ENCODE measurements at places on chromosomes 6 and 20. TPM values are rescaled to one million over a fixed set of nuclear protein-coding genes. Genes with fewer than 3 reads are reported as not detected.
A peak's percentile ranks its signal among the peaks of the same experiment; 100 is the strongest.

Gene SIRPD
- not detected for total RNA-seq

Gene MACROD2
- total RNA-seq = 3.2 TPM

Gene WFDC9
- not detected for total RNA-seq

Gene CST5
- not detected for total RNA-seq

Gene BPIFA1
- total RNA-seq = not detected

Gene RGS17
- 2.2 TPM for total RNA-seq

Gene ADGRB3
- total RNA-seq = 1.5 TPM

Gene LINC00237
- not detected for total RNA-seq

Gene SCRT2
- total RNA-seq = not detected

Gene NHSL1
- total RNA-seq = 17.2 TPM

Gene L3MBTL1
- total RNA-seq = 11.2 TPM

Gene SMIM26
- total RNA-seq = 37.9 TPM

DNA sequence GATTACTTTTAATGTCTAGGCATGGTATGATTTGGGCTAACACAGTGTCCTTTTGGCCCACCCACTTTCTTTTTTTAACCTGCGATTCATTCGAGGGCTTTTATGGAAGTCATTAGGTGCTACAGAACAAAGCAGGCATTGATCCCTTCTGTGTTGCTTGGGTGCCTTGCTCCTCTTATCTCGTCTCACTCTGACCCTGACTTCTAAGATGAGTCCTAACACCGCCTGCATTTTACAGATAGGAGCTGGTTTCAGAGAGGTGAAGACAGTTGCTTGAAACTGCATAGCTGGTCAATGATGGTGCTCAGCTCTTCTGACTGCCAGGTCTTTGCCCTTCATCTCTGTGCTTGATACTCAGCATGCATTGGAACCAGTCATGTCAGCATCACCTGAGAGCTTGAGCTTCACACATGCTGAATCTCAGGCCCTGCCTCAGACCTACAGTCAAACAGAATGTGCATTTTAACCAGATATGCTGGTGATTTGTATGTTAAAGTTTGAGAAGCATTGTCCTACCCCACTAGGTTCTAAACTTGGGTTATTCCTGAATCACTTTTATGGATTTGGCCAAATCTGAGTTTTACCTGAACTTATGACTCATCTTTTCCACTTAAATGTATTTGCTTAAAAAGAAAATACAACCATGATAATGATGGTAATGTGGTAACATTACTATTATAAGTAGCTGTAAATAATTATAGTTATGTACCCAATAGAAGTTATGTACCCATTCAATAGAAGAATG, 142.3 kb downstream of the PLCB4 start:
- DNase-seq = no peak

DNA sequence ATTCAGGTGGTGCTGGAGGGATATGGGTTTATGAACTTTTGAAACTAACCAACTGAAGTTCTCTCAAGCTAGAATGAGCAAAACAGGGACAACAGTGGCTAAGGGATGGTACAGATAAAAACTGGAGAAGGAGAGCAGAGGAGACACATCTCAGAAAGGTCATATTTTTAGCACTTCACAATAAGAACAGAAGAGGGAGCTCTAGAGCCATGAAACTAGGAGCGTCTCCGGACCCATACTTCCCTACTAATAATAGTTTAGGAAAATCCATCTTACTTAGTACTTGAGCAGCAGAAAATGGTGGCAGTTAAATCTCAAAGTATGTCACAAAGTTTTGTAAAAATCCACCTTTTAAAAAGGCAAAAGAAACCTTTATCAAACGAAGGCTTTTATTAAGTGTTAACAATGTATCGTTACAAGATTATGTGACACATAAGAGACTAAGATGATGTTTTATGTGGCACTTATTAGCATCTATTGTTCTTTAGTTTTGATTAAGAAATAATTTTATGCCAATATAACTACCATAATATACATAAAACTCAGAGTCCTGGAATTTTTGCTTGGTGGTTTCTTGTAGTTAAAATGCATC, 278.6 kb downstream of the TBC1D32 start:
- DNase-seq = no peak

- no peak for DNase-seq
Measured at GRCh38 chr6:1406306-1407072, 17.1 kb downstream of the FOXF2 start.

DNA sequence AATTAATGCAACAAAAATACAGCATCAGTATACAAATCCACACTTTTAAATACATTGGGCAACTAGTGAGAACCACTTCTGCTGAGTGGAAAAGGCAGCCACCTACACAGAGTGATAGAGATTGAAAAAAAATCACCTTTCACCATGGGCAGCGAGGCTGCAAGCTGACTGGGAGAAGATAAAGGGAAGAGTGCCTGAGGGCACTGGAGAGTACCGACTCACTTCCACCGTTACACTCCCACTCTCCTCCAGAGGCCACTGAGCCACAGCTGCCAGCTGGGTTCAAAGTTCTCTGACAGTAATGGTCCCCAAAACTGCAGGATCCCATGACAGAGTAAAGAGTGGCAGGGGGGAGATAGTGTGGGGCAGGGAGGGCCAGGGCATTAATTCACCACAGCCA, 24.1 kb downstream of the PXT1 start:
- no peak for DNase-seq

GRCh38 chr6:26350858-26351543, 14.0 kb upstream of the BTN3A2 start:
- DNase-seq = no peak

- no peak for DNase-seq
Measured at GRCh38 chr6:99871641-99872040, 122.4 kb downstream of the MCHR2 start.

GRCh38 chr6:73375216-73375615, 5.5 kb upstream of the OOEP start:
- DNase-seq = no peak

GRCh38 chr20:50610212-50610718, 81.1 kb downstream of the RIPOR3 start:
- DNase-seq = no peak

GRCh38 chr20:54220722-54221121, 12.8 kb downstream of the PFDN4 start:
- DNase-seq = no peak

DNA sequence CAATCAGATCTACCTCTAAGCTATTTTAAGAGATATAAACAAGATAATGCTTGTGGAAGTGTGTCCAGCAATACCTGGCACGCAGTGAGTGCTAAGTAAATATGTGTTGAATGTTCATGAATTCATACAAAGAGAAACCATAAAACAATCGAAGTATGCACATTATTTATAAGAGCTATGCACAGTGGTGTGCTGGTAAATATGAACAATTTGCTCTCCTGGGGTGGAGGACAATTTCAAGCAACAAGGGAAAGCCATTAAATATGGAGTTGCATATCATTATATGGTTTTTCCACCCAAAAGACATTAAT, 526.6 kb upstream of the MARCKS start:
- no peak for DNase-seq

DNA sequence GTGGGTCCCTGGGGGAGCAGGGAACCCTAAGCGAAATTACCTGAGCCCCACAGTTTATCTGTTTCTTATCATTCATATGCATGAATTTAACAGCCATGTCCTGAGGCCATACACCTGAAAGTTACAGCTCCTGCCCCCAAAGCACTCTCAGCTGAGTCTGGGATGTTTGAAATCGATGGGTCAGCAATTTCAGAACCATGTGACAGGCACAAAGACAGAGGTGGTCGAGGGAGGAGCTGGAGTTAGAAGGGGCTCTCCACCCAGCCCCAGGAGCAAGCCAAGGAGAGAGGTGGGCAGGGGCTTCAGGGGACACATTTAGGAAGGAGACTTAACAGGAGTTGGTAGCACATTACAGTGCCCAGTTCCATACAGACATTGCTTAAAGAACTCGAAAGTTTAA, 14.9 kb downstream of the TTBK1 start:
- no peak for DNase-seq

DNA sequence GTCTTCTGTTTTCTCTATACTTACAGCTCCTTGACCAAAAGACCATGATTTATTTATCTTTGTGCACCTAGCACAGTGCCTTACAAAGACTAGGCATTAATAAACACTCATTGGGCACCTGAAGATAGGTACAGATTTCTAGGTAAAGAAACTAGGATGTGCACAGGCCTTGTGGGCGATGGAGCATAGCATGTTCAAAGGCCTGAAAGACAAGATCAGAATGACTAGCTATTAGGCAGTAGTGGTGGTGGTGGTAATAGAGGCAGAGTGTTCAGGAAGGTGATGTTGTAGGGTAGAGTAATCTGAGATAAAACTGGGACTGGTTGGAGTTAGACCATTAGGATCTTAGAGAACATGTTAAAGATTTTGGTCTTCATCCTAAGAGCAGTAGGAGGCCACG, 3.9 kb downstream of the TXLNB start:
- DNase-seq = no peak

DNA sequence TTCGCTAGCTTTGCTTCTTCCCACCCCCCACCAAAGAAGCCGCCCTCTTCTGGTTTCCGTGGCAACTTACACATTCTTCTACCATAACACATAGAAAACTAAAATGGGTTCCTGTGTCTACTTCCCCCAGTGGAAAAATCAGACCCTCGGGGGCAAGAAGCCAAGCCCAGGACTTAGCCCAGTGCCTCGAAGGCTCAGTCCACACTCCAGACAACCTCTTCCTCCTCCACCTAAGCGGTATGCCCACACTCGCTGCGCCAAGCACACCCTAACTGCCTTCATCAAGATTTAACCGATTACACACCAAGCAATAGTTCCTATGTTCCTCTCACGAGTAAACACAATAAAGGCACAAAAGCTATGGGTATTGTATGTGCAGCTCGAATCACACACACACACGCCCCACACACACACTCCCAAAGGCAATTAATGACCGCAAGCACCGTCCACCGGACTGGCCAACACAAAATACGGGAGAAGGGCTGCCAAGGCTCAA, 537 bp downstream of the PPIL4 start:
- DNase-seq = no peak

GRCh38 chr6:337805-338368, 45.6 kb downstream of the DUSP22 start:
- no peak for DNase-seq

GRCh38 chr6:167750956-167751358, 75.8 kb upstream of the AFDN start:
- DNase-seq = peak; percentile 61

DNA sequence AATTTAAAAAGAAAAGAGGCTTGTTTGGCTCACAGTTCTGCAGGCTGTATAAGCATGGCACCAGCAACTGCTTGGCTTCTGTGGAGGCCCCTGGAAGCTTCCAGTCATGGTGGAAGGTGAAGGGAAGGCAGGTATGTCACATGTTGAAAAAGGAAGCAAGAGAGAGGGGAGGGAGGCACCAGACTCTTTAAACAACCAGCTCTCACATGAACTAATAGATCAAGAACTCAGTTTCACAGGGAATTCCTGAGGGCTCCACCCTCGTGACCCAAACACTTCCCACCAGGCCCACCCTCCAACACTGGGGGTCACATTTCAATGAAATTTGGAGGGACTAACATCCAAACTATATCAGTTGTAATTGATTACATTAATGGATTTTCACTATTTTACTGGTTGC, 127.9 kb upstream of the MLIP start:
- DNase-seq = no peak

- DNase-seq = peak; percentile 29
Measured at GRCh38 chr20:57464642-57465211, 60.2 kb downstream of the CTCFL start.

- DNase-seq = peak; percentile 75
Measured at GRCh38 chr20:38880952-38881735, 45.1 kb upstream of the FAM83D start.

- no peak for DNase-seq
Measured at GRCh38 chr6:24016286-24016685, 109.7 kb upstream of the NRSN1 start.

- DNase-seq = no peak
Measured at GRCh38 chr6:166599205-166599604, 12.7 kb upstream of the RAMACL start.

DNA sequence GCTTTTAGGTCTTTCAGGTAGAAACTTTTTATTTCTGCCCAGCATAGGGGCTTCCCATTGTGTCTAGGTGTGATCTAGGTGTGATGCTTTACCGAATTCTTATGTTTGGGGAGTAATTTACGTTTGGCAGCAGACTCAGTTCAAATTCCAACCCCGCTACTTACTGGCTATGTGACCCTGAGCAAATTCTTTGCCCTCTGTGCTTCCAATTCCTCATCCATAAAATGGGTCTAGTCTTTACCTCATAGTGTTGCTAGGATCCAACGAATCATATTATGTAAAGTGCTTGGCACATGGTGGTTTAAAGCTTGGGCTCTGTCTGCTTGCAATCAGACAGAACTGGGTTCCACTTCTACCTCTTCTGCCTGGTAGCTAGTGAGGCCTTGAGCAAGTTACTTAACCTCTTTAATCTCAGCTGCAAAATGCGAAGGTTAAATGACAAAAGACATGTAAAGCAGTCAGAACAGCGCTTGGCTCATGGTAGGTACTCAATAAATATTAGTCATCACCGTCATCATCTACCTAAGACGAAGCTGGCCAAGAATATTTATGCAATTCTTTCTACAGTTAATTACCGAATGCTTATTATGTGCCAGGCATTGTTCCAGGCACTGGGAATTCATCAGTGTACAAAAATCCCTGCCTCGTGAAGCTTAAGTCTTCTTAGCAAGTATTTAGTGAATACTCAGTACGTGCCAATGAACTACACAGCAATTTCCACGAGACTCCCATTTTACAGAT, 1.0 kb downstream of the NSFL1C start:
- DNase-seq = no peak

DNA sequence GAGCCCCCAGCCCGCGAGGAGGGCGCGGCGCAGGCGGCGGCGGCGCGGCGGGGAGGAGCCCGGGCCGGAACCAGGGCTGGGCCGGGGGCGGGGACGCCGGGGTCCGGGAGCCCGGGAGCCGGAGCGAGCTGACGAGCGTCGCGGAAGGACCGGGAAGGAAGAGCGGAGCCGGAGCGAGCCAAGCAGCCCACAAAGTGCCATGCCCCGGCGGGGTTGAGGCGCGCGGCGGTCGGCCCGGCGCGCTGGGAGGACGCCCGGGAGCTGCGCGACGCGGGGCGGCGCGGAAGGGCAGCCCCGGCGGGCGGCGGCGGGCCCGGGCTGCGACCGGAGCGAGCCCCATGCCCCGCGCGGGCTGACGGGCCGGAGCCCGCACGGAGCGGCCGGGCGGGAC, 289 bp downstream of the FOXP4 start:
- DNase-seq = no peak

GRCh38 chr20:57801581-57801980, 91.8 kb upstream of the PMEPA1 start:
- DNase-seq = no peak
